ENCODE measurements at places on chromosomes 11 and 22. TPM values are rescaled to one million over a fixed set of nuclear protein-coding genes. Genes with fewer than 3 reads are reported as not detected.

The HPX gene
- total RNA-seq, result 29.6 TPM

The PLEKHA7 gene
- total RNA-seq, result 17.5 TPM

The CTSW gene
- not detected for total RNA-seq

The CSRP3 gene
- not detected for total RNA-seq

The YPEL1 gene
- total RNA-seq, result 0.21 TPM

The MAP6 gene
- total RNA-seq, result 0.04 TPM

The NRXN2 gene
- total RNA-seq, result not detected

The CAPN5 gene
- total RNA-seq, result 0.22 TPM

The CSTF3 gene
- total RNA-seq, result 43.6 TPM

All from HepG2 (cell line).